ENCODE measurements at places on chromosomes 2 and 18.
A peak's percentile ranks its signal among the peaks of the same experiment; 100 is the strongest.

DNA sequence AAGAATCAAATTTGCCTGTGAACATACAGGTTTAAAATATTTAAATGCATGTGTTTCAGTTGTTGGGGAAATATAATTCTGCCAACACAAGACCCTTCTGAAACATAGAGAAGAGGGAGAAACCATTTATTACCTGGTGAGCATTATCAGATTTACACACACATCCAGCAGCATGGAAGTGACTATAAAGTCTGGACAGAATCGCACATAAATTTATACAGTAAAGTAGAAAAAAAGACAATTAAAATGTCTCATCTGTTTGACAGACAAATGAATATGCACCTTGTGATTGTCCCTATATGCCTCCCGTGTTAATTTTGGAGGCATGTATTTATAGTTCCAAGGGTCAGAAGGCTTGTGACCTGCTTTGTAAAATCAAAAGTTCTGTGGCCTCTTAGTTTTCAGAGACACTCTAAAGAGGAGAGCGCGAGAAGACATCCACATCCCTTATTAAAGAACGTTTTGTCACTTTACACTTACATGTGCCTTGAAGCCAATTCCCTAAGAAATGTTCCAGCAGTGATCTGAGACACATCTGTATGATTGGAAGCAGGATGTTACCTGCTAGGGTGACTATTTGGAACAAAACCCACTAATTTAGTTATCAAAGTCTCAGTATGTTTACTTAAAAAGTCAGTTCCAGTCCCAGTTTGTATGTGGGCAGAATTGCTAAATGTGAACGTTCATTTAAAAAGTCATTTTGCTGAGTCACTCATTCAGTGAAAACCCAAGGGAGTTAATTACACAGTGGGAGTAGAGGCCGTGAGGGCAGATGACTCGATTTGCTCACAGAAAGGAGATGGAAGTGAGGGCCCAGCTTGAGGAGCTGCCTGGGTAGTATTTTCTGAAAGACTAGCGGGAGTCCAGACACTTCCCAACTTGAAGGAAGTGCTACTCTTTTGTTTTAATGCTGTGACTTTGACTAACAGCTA, 527.6 kb upstream of the MEX3C start:
- no peak for DNase-seq

DNA sequence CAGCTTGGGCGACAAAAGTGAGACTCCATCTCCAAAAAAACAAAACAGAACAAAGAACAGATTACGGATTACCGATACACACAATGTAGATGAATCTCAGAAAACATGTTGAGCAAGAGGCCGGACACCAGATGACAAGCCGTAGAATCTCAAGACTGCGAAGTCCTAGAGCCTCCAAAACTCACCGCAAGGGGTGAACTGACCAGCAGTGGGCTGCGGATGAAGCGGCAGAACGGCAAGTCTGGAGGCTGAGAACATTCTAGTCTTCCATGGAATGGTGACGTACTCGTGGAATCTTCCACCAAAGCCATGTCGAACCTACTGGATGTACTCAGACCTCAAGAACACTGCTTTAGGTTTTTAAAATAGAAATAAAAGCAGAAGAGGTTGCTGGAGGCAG, 198.8 kb downstream of the NDUFA10 start:
- DNase-seq, result no peak

DNA sequence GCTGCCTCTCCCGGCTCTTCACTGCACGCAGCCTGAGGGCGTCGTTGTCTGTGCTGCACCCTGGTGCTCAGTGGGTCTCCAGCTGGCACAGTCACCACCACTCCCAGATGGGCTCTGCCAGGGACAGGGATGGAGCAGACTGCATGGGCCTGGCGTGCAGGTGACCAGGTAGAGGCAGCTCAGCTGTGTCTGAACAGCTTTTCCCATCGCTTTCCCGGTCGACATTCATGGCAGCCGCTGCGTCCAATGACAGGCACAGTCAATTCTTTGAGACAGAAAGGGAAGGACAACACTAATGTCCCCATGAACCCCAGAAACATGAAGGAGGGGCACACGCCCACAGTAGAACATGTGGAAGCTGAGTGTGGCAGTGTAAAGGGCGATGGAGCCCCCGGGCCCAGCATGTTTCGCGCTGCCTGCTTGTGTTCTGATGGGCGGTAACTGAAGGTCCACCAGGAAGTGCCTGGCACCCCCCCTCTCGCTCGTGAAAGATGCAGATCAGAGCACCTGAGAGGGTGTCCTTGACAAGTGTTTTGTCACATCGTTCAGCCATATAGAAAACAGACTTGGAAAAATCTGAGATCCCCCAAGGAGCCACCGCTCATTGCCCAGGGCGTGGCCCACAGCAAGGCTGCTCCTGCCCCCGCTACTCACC, 122.4 kb downstream of the NFATC1 start:
- no peak for DNase-seq

DNA sequence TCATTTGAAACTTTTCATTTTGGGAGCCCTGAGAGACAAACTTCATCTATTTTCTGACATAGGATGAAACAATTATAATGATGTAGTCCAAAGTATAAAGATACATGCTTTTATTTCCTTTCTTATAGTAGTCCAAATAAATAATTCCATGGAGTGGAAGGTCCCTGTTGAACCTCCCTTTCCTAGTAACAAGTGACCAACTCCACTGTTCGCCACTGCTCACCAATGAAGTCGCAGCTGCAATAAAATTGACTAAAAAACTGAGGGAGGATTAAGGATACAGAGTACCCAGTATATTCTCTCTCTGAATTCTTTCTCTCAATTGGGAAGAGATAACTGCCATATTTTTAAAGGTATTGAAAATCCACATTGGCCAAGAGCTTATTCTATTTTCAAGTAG, 14.1 kb downstream of the SERPINB7 start:
- DNase-seq, result no peak

- no peak for DNase-seq
These were observed 215.3 kb downstream of the ANKRD30B start for GRCh38 chr18:14963246-14963645.

GRCh38 chr2:70990216-70990615, 4.5 kb downstream of the TEX261 start:
- DNase-seq, result no peak

GRCh38 chr2:227296671-227297405, 28.2 kb upstream of the MFF start:
- no peak for DNase-seq

DNA sequence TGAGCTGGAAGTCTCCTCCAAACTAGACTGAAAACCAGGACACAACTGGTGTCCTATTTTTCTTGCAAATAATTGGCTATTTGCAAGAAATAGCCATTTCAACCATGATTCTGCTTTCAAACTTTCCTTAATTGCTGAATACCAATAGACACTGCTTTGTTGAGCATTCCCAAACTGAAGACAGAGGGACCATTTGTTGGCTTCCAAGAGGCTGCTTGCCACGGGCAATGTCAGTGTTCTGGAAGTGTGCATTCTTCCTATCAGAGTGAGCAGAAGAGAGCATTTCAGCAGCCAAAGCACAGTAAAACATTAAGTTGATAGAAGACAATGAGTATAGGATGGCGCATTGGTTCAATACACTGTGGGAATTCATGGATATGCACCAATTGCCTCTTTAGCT, 360.5 kb upstream of the RGPD4 start:
- DNase-seq, result no peak

DNA sequence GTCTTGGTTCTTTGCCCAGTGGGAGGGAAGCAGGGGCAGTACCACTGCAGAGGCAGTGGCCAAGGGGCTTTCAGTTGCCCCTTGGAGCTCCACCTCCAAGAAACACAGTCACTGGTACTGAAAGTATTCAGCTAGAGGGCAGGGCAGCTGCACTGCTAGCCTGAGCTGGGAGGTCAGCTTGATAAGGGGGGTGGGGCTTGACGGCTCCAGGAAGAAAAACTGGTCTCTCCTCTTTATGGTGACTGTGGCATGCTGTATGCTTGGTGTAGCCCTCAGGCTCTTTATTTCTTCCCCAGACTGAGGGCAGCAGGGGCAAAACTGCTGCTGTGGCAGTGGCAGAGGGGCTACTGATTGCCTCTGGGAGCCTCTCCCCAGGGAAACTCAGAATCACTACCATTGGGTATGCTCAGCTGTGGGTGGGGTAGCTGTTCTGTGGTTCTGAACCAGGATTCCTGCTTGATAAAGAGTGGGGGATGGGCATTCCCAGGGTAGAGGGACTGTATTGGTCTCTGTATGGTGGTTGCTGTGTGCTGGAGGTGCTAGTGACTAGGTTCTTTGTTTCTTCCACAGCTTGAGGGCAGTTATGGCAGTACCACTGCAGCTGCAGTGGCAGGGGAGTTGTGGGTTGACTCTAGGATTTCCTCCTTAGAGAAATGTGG, 134.6 kb upstream of the SCN7A start:
- DNase-seq, result no peak

- DNase-seq, result no peak
These were observed 112.5 kb upstream of the CREB1 start for GRCh38 chr2:207417301-207417718.

DNA sequence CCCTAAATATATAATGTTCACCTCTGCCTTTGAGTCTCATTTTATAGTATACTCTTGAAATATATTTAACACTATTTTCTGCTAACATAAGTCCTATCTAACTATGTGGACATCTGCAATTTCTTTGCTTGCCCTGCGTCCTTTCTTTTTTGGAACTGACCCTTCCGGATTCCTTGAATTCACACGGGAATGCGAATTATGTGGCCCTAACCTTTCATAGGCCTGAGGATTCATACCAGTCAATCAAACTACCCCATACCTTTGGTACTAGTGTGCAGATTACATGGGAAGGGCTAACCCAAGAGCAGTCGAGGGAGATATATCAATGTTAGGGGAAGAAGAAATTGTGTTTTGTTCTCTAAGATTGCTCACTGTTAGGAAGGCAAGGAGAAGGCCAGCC, 56.4 kb downstream of the NRXN1 start:
- DNase-seq, result no peak

DNA sequence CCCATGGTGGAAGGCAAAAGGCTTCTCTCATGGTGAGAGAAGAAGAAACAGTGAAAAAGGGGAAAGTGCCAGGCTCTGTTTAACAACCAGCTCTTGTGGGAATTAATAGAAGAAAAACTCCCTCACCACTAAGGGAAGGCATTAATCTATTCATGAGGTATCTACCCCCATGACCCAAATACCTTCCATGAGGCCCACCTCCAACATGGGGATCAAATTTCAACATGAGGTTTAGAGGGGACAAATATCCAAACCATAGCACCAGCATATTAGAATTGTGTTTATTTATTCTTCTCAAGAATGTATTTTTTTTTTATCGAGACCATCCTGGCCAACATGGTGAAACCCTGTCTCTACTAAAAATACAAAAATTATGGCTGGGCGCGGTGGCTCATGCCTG, 4.9 kb upstream of the CFLAR start:
- DNase-seq, result no peak

DNA sequence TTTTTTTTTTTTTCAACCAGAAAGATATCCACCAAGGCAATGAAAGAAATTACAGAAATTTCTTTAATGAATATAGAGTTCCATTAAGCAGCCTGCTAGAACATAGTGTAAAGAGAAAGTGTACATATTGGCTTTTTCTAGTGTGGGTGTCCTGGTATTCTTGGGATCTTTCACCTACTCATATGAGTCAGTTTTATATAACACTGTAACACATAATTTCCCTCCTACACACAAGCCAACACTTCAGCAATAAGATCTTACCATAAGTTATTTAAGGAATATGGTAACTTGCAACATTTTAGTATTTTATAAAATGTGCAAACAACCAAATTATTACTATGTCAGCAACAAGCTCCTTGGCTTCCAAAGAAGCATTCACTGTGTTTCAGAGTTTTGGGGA, 59.9 kb downstream of the ZRANB3 start:
- DNase-seq, result no peak

DNA sequence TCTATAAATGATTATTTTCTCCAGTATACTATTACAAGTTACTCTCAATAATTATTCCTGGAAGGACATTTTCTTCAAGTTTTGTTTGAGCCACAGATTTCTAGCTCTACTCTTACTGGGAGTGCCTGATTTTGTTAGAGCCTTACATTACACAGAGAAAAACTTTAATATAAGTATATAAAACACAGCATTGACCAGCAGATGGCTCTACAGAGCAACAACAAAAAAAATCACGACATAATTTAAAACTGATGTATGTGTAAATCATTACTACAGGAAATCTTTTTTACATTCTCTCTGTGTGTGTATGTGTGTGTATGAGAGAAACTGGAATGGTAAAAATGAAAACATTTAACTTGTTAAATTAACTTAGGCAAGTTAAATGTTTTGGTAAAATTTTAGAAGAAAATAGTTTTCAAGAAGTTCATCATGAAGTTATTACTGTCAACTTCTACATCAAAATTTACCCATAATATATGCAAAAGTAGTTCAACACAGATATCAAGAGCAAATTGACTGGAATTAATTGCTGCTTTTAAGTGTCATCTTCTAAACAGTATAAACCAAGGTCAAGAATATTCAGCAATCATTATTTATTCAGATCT, 103.3 kb downstream of the MDH1 start:
- peak; percentile 26 for DNase-seq

DNA sequence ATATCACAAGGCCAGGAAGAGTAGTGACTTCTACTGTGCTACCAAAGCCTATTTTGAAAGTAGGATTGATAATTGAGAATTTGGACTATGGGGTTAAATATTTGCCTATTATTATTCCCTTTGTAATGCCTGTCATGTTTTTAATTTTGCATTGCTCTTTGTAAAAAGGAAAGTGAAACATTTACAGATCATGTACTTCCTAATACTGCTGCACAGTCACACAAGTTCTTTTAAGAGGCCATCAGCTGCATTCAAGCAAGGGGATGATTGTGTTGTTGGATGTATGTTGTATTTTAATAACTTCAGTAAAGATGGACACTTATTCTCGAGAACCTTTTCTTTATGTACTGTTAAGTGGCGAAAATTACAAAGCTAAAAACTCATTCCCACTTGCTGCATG, 70.1 kb downstream of the PLEKHA3 start:
- DNase-seq, result no peak

GRCh38 chr18:68721681-68722583, 7.0 kb upstream of the TMX3 start:
- no peak for DNase-seq

GRCh38 chr2:136985044-136985443, 219.7 kb downstream of the THSD7B start:
- no peak for DNase-seq

DNA sequence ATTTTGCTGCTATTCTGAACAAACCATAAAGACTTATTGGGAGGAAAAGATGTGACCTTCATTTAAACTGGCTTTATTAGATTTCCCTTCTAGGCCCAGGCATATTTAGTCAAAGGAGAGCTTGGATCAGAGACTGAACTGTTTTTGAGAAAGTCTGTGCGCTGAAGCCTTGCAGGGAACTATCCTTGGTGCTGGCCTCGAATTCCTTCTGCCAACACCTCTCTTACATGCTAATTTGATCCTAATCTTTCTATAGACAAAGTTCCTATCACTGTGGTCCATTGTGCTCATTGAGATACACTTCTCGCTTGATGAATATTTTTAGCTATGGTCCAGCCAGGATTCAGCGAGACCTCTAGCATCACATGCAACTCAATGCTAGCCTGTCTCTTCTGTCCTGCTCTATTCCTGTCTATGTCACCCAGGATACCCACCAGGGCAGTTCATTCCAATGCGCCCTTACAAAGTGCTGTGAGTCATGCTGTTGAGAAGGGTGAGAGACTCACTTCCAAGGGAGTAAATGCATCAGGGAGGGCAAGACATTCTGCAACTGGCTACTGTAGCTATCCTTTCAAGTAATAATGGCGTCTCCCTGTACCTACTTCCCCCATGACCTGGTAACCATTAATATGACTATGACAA, 356.7 kb upstream of the LYPD1 start:
- no peak for DNase-seq
